NT2/D1 (cell line): ENCODE measurements at places on chromosomes 4 and X.

DNA sequence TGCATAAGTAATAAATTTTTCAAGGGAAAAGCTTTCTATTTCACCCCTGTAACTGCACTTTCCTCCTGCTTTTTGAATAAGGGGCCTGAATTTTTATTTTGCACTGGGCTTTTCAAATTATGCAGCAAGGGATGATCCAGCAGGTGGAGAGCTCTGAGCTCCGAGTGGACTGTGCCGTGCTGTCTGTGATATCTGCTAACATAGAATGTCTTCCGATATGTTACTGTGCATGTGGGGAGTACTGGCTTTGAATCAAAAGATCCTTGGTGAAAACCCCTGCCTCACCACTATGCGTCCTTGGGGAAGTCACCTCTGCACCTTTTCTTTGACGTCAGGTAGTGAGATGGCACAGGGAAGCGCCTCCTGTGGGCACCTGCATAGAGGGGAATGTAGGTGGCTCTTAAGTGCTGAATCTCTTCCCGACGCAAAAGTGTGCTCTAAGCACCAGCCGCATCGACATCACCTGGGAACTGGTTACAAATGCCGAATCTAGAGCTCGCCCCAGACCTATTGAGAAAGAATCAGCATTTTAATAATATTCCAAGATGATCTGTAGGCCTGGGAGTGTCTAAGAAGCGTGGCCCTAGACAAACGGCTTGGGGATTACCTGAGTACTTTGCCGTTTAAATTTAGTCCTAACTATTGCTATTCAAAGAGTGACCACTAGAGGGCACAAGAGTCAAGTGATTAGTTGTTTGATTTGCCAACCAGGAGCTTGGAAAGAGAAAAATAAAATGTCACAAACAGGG is 19.2 kb upstream of the WFS1 start:
- DNase-seq, result peak; percentile 74

- no peak for DNase-seq
These were observed 30.3 kb upstream of the NAF1 start for GRCh38 chr4:163196926-163197480.

GRCh38 chr4:157014621-157015591 is 43.3 kb upstream of the PDGFC start:
- no peak for DNase-seq

GRCh38 chrX:130299279-130300009 is 30.7 kb upstream of the ZNF280C start:
- DNase-seq, result no peak

- no peak for DNase-seq
These were observed 1272.7 kb downstream of the C4orf33 start for GRCh38 chr4:130368668-130369067.

DNA sequence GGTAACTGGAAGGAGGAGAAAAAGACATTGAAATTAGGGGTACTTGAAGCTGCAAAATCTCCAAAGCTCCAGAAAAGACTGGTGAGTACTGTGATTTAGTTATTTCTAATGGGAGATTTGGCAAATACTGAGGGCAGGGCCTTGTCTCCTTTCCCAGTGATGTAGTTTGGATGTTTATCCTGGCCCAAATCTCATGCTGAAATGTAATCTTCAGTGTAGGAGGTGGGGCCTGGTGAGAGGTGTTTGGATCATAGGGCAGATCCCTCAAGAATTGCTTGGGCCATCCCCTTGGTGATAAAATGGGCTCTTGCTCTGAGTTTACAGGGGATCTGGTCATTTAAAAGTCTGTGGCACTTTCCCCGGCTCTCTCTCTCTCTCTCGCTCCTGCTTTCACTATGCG is 33.1 kb upstream of the GK start:
- no peak for DNase-seq

- DNase-seq, result no peak
These were observed 135.8 kb downstream of the IL15 start for GRCh38 chr4:141771889-141772830.

- no peak for DNase-seq
These were observed 66.2 kb upstream of the FAM9A start for GRCh38 chrX:8867406-8867805.

- DNase-seq, result no peak
These were observed 227.8 kb downstream of the DCLK2 start for GRCh38 chr4:150305995-150306394.

DNA sequence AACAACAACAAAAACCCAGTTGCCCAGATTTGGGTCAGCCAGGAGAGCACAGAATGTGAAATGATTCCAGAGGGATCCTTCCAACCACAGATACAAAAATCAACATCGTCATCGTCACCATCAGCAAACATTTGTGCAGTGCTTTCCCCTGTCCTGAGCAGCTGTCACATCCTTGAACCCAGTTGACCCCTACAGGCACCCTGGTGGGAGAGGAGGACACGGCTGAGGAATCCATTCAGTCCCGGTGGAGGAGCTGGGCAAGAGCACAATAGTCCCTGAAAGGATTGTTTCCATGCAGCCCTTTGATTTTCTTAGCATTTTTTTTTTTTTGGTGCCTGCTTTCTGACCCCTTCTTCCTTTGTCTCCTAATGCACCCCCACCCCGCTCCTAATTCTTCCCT is 37.1 kb upstream of the STX18 start:
- peak; percentile 38 for DNase-seq

- no peak for DNase-seq
These were observed 2079.7 kb upstream of the AGA start for GRCh38 chr4:179521952-179522351.

DNA sequence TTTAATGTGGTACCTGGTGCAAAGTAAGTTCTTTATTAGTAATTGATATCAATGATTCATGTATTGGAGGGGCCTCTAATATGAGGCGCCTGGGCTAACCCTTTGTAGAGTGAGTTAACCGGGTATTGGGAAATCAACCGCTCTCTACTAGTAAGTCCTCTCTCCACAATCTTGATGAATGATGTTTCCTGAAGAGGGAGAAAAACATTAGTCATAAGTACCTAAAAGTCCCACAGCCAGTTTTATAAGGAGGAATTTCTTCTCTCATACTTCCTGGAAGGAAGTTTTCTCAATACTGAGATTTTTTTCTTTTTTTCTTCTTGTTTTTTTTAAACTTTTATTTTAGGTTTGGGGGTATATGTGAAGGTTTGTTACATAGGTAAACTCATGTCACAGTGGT is 62.3 kb downstream of the AGTR2 start:
- DNase-seq, result no peak

DNA sequence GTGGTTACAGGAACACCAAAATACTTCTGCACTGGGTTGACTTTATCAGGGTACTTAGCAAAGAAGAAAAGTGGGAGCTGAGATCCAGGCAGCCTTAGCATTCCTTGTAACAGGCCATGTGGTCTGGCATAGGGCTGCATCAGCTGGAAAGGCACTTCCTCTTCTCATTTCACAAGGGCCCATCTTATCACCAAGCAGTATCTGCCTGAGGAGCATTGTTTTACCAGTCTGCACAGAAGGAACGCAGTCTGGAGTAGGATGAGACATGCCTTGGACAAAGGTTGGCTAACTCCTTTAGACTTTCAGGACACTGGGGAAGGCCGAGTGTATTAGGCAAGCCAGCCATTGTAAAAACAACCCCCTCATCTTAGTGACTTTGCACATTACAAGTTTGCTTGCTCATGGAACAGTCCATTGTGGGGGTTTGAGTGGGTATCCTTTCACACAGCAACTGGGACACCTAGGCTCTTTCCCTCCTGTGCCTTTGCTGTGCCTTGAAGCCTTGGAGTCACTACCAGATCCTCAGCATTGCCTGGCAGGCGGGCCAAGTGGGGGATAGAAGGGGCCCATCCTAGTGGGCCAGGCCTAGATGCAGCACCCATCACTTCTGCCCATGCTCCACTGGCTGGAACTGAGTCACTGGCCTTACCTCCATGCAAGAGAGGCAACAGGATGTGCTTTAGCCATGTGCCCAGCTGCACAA is 4.6 kb downstream of the SUV39H1 start:
- no peak for DNase-seq

GRCh38 chrX:15356444-15356843 is 21.1 kb upstream of the PIGA start:
- no peak for DNase-seq

DNA sequence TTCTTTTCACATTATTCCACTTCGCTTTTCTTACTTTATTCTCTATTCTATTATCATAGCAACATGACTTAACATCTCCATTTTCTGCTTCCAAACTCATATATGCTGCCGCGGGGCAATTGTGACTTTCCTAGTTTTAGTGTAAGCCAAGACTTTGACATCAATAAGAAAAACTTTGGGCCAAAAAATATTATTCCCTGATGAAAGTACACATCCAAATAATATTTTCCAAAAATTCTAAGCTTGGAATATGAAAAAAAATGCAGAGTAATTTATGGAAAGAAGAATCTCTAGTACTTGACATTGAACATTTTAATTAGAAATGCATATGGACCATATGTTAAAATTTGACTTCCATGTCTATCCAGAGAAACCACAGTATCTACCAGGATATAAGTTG is 995.1 kb upstream of the INTU start:
- DNase-seq, result no peak

DNA sequence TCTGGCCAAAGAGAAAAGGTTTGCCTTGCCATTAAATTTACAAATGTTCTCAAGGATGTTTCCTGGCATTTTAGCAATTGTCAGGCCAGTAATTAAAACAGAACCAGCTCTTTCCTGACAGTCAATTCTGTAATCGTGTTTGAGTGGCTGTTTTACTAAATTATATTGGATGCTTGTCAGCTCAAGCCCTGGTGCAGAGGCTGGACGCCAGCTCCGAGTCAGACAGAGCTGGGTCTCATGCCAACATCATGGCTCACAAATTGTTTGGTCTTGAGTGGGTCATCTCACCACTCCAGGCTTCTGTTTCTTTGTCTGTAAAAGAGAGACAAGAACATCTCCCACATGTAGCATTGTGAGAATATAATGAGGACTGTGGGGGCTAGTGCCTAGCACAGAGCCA is 190.3 kb upstream of the PSAPL1 start:
- no peak for DNase-seq

- peak; percentile 11 for DNase-seq
These were observed 137.9 kb upstream of the S100G start for GRCh38 chrX:16511796-16512776.

- no peak for DNase-seq
These were observed 153.4 kb downstream of the FMR1NB start for GRCh38 chrX:148134578-148134977.

DNA sequence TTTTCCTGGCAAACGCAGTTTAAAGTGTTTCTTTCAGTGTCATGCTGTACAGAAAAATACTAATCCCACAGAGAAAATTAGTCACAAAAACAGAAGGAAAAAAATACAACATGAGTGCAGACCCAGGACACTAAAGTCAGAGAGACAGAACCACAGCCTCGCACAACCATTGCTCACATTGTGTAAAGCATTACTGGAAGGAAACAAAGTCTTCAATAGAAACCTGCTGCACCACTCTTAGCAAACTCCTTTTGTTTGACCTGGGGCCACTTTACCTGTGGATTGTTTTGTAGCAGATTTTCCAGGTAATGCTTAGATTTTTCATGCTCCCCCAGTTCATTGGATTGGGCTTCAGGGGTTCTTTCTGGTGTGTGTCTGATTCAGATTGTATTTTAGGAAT is 131.8 kb upstream of the TMLHE start:
- DNase-seq, result no peak
